T follicular helper cell (primary cell): ENCODE measurements at places on chromosomes 7 and 10.

- DNase-seq, result no peak
Measured at GRCh38 chr10:20380401-20380800, 516.7 kb downstream of the NEBL start.

GRCh38 chr7:16431646-16432424, 10.5 kb upstream of the CRPPA start:
- no peak for DNase-seq

DNA sequence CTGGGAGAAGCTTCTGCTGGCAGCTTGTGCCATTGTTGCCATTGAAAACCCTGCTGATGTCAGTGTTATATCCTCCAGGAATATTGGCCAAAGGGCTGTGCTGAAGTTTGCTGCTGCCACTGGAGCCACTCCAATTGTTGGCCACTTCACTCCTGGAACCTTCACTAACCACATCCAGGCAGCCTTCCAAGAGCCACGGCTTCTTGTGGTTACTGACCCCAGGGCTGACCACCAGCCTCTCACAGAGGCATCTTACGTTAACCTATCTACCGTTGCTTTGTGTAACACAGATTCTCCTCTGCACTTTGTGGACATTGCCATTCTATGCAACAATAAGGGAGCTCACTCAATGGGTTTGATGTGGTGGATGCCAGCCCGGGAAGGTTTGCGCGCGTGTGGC, 220.7 kb downstream of the ADK start:
- no peak for DNase-seq

DNA sequence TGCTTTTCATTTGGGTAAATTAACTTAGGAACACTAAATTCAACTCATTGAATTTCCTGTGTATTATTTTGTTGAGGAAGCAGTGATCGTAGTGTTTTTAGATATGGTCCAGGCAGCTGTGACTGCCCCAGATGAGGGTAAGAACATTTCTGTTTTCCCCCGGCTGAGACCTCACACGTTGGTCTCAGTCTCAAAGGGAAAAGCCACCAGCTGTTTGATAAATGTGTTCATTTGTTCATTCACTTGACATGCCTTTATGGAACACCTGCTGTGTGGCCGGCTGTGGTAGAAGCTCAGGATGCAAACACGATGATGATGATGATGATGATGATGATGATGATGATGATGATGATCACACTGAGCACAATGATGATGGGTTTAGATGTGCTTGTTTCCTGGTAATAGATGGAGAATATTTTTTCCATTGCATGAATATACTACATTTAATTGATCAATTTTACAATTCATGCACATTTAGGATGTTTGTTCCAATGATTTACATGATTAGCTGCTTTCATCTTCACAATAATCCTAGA, 125.6 kb upstream of the ZNF32 start:
- no peak for DNase-seq

DNA sequence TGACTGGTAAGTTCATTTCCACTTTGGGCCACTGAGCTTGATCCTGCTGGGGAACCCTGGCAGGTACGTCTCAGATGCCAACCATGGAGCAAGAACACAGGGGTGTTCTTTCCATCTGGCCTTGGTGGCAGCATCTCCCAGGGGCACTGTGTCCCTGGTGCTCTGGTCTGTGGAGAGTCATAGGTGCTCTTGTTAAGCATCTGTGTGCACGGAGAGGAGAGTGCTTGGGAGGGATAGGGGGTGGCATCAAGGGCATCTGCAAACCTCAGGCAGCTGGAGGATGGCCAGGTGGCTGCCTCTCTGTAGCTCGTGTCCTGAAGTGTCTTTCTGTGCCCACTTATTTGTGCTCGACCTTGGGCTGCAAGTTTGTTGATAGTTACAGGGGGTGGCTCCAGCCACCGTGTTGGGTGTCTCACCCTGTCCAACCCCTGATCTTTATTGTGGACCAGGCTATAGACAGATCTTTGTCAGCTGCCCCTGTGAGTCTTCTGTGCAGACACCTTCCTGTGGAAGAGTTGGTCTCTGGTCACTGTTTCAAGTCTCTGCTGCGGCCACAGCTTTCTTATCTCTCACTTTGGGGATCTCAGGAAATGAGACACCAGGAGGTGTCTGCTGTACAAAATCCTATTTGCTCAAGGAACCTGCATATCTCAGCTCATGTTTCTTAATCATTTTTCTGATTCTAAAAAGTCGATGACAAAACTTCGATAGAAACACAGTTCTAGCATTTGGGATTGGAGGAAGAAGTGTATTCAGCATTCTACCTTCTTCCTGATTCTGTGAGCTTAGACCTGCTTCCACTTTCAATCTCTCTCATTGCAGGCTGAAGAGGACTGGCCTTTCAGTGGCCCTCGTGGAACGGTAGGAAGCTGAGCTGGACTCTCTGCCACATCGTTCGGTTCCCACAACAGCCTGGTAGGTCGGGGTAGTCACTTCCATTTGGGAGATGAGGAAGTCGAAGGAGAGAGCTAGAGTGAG, 17.2 kb upstream of the GIMAP8 start:
- DNase-seq, result no peak

- DNase-seq, result no peak
Measured at GRCh38 chr10:98445200-98445812, 1.4 kb downstream of the HPS1 start.

GRCh38 chr10:43869669-43870322, 221.1 kb upstream of the ZNF32 start:
- DNase-seq, result no peak

GRCh38 chr10:69232252-69232651, 12.1 kb downstream of the HKDC1 start:
- DNase-seq, result no peak

- DNase-seq, result no peak
Measured at GRCh38 chr10:93751124-93751523, 6.6 kb upstream of the LGI1 start.

- DNase-seq, result no peak
Measured at GRCh38 chr10:112991888-112992491, 41.9 kb downstream of the TCF7L2 start.

DNA sequence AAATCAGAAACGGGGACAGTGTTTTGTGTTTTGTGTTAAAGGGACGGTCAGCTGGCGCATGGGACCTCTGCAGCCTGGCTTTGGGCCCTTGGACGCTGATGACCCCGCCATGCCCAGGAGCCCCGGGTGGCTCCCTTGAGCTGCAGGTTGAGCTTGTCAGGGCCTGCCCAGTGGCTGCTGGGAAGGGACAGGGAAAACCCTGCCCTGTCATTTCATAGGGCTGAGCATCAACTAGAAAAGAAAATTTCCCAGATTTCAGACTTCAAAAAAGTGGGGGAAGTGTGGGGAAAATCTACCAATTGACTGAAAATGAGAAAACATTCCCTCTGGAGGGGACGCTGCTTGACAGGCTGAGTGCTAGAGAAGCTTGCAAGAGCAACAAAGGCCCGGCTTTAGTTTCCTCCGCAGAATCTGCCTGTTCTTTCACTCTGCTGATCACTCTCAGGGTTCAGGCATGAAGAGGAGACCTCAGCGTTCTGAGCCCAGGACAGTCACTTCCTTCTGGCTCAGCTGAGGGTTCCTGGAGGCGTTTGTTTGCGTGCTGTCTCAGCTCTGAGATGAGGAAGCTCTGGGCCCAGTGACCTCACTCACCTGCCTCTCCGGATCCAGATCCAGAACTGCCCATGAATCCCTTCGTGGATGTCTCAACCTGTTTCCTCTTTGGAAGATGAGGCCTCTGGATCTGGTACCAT, 18.6 kb upstream of the DNAJB6 start:
- DNase-seq, result no peak

DNA sequence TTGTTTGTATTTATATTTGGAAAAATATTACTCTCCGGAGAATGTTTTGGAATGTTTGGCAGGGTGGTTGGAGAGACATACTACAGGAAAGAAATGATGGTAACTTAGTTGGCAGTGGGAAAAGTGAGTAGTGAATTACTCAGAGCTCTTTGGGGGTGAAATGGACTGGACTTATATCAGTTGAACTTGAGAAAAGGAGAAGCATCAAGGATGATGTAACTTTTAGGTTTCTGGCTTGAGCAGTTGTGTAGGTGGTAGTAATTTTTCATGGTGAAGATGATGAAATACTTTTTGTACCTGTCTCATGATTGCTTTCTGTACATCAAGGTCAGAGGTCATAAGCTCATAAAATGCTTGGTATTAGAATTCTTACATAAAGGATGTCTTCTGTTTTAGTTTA, 617.2 kb downstream of the AUTS2 start:
- no peak for DNase-seq

- no peak for DNase-seq
Measured at GRCh38 chr10:84098667-84099066, 40.6 kb upstream of the GHITM start.

DNA sequence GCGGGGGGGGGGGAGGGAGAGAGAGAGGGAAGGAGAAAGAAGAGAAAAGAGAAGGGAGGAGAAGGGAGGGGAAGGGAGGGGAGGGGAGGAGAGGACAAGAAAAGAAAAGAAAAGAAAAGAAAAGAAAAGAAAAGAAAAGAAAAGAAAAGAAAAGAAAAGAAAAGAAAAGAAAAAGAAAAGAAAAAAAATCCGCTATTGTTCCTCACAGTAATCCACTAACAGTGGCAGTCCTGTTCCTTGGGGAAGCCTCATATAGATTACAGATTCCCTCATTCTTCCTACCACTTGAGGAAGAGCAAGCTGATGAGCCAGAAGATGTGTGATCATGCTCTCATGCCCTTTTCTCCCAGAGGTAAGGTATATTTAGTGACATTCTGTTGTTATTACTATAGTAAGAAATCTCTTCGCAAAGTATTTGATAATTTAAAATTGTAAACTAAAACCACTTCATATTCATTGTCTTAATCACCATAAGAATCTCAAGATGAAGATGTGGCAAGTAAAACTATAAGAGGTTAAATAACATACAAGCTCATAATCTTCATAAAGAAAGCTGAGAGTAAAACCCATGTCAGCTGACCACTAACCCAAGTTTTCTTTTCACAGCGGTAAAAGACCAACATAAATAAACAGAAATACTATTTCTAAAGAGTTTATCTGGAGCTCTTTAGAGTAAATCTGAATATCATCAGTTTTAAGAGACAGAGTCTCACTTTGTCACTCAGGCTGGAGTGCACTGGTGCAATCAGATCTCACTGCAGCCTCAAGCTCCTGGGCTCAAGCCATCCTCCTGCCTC, 128.1 kb downstream of the JMJD1C start:
- no peak for DNase-seq

DNA sequence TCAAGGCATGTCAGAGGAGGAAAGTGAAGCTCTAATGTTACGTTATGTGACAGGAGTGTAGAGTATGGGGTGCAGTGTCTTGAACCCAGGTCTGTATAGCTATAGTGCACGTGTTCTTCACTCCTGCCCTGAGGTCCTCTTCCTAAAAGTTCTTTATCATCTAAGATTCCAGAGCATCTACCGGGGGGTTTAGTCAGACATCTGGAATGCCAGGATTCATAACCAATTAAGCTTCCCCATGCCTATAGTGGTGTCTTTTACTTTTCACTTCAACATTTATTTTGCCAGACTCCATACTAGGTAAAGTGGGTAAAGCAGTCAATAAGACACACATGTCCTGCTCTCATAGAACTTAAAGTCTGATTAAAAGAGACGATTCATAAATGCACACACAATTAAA, 22.4 kb downstream of the PPP1R3C start:
- DNase-seq, result no peak

- peak; percentile 15 for DNase-seq
Measured at GRCh38 chr10:92291921-92292845, 1.2 kb downstream of the MARCHF5 start.

- peak; percentile 35 for DNase-seq
Measured at GRCh38 chr7:139620676-139621344, 97.3 kb downstream of the CLEC2L start.

DNA sequence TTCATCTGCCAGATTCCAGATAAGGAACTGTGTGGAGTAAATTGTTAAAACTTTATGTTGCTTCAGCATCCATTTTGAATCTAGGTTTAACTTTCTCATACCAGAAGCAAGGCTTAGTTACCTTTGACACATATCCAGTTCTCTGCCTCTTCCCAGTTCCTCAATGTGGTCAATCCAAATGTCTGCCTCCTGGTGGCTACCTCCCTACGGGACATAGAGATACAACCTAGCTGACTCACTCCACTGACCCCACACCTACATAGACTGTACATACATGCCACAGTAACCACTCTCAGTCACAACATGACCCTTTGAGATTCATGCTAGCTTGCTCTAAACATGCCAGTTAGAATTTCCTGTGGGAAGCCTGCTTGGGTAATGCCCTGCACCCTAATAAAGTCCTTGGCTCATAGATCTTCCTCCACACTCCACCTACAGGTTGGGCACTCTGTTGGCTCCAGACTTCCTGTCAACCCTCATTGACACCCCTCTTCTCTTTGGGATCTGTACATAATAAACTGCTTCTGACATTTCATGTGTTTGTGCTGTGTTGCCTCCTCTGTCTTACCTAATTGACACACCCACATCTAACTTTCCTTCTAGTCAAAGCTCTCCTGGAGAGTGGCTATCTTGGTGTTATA, 278.1 kb downstream of the HTR7 start:
- DNase-seq, result no peak

DNA sequence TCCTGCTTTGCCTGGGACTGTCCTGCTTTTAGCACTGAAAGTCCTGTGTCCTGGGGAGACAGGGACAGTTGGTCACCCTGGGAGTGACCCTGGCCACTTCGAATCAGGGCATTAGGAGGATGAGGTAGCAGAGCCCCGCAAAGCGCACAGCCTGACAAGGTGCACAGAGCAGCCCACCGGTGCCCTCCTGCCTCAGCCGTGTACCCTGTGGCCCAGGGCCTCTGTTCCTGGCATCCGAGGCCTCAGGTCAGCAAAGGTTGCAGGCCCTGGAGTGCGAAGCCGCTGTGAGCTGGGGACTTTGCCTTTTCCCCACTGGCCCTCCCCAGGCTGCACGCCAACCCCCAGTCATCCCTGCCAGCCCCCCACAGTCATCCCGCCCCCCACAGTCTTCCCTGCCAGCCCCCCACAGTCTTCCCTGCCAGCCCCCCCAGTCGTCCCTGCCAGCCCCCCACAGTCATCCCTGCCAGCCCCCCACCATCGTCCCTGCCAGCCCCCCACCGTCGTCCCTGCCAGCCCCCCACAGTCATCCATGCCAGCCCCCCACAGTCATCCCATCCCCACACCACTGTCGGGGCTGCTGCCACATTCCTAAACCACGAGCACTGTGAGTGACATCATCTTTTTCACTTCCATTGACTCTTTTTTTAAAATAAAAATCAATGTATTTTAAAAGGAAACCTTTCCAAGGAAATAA, 91.8 kb downstream of the RGS10 start:
- DNase-seq, result no peak

DNA sequence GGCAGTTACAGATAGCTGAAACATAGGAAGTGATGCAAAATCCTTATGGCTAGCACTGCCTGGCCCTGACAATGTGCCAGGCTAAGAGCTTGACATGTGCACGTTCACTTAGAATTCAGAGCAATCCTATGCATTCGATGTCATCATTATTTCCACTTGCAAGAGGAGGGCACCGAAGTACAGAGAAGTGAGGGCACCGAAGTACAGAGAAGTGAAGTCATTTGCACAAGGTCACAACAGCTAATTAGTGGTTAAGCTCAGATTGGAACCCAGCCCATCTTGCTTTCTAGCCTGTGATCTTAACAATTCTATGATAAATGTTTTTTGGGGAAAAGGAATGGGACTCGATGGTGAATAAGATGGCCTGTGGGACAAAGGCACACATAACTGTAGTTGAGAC, 73.4 kb downstream of the ARHGAP22 start:
- no peak for DNase-seq

- DNase-seq, result no peak
Measured at GRCh38 chr10:61765176-61766087, 102.7 kb downstream of the CABCOCO1 start.

GRCh38 chr10:104209575-104210198, 22.5 kb downstream of the CFAP43 start:
- peak; percentile 16 for DNase-seq
